Posterior vena cava (tissue), 2 donors: ENCODE measurements at places on chromosomes 5 and 9. TPM values are rescaled to one million over a fixed set of nuclear protein-coding genes. Genes with fewer than 3 reads are reported as not detected.

DNA sequence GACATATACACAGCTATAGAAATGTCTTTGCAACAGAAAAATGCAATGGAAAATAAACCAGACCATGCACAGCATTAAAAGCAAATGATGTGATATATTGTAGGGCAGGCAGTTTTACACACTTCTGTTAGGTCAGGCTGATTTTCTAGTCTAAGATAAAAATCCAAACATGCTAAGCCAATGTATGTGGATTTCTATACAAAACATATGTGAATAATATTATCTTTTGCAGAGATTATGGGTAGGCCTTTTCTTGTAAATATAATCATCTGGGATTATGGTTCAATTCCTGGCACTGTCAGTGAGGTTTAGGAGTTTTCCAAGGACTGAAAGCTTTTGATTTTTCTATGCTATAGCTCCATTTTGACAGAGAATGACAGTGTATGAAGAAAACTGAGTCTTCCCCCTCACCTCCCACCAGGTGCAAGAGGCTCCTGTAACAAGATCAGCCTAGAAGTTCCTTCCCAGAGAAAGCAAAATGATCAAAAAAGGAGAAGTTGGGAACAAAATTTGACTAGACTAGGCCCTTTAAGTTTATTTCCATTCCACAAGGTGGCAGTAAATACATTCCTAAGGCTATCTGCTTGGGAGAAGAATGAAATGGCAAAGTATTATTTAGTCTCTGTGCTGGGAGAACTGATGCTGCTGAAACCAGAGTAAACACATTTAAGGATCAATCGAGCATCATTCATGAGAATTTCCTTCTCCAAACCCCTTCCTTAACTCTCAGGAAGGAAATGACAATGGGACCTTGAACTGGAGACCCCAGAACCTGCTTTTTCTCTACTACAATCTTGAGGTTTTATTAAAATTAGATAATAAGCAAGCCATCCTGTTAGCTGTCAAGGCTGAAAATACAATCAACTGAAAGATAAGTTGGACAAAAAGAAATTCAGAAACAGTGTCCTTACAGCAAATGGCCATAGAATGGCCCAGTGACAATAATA, 133.0 kb upstream of the TUT7 start:
- DNase-seq = no peak

GRCh38 chr5:127290946-127291693, 524 bp downstream of the MEGF10 start:
- no peak for DNase-seq

Gene ADAMTS13
- total RNA-seq = 1.8 TPM

GRCh38 chr5:79802406-79802805, 112.8 kb downstream of the CMYA5 start:
- no peak for DNase-seq

DNA sequence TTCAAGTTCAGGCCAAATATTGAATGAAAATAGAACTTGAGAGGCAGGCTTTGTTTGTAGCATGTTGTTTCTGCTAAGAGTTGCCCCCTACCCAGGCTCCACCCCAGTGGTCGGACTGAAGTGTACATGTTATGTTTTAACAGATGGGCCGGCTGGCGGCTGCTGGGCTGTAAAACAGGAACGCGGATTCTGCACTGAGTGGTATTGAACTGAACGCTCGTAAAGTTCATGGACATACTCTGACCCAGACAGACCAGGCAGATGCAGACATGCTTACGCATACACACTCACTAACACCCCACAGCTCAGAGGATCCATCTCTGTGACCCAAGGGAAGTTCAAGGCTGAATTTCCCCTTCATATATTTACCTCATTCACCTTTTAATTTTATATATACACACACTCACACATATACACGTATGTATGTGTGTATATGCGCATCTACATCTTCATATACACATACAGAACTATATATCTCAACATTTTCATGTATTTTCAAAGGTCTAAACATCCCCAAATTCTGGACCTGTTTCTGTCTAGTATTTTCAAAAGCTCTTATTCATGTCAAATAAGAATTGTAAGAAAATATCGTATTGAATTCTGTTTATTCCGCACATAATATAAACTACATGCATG, 1.4 kb downstream of the MARCHF3 start:
- DNase-seq = no peak

- DNase-seq = no peak
These were observed 29.9 kb upstream of the OBP2B start for GRCh38 chr9:133238851-133239532.

DNA sequence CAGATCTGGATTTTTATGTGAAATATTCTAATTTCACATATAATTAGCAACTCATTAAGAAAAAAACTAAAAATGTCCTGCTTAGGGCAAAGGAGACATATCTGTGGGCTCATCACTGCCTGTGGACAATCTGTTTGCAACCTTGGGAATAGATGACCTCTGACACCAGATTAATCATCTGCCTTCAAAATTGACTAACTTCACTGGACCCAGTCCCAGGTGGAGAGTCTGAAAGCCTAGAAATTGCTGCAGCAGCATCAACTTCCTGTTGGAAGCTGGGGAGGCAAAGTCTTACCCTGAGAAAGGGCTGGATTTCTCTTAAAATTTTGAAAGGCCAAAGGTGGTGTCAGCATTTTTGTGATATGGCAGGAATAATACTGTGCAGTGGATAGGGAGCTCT, 76.3 kb upstream of the TNC start:
- DNase-seq = no peak

DNA sequence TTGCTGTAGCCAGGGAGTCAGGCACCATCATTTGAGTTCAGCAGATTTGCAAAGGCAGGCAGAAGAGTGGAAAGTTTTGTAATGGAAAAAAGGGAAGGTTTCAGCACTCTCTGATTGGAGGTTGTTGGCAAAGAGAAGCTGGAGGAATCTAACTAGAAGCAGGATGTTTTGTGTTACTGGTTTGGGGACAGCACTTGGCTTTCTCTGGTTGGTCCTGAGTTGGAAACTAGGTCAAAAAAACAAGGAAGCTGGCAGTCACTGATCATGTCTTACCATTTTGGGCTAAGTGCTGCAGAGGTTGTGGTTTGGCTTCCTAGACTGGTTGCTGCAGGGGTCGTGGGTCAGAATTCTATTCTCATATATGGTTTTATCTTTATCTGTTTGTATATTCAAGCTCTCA, 189.8 kb downstream of the DRD1 start:
- DNase-seq = no peak

- no peak for DNase-seq
These were observed 75.8 kb upstream of the PCSK5 start for GRCh38 chr9:75814667-75815066.

DNA sequence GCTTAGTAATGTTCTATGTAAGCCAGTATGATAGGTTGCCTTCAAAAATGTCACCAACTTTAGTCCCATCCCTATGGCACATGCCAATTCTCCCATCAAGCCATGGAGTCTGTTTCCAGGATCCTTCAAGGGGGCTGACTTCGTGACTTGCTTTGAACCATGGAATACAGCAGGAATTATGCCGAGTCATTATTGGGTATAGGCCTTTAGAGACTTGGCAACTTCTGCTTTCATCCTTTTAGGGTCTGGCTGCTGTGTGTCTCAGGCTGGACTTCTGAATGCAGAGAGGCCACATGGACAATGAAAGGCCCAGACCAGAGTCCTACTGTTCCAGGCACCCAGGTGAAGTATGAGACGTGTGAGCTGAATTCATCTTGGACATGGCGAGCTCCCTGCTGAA, 109.8 kb downstream of the DENND1A start:
- no peak for DNase-seq

Gene OTULINL
- 6.8 TPM for total RNA-seq
